Activated CD8-positive, alpha-beta memory T cell treated with anti-CD3 and anti-CD28 coated beads for 48 hours (primary cell): ENCODE measurements at places on chromosomes 1 and 21.

DNA sequence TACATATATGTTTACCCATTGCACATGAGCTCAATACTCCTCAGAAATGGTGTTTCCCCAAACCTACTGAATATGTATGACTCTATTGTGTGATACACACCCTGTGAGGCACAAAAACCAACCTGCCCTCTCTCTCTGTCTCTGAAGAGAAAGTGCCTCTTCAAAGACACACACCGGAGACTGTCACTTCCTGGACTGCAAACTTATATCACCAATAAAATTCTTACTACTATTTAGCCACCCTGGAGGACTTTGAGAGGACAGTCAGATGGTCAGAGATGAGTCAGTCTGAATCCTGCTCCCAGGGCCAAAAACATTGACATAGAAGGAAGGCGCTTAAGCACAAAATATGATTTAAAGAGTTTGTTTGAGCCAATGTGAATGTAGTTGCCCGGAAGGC is 110.4 kb downstream of the PPIAL4G start:
- DNase-seq = no peak

DNA sequence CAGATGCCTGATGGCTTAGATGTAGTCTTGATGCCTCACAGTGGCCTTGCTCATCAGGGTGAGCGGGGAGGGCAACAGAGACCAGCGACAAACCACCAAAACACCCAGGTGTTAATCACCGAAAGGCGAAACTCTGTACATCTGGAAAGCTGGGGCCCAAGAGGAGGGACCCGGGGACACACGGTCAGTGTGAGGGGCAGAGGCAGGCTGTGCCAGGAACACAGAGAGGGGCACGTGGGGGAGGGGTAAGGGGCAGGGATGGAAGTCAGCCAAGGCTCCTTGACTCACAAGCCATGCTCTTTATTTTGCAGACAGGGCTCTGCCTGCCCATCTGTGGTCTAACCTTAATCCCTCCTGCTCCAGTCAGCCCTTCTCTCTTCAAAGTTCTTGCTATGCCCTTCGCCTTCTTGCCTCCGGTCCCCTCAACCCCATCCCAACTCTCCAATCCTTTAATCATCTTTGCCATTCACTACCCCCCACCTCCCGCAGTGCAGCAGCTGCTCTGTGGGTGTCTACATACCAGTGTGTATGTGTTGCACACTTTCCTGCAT is 4.3 kb downstream of the MEF2D start:
- no peak for DNase-seq

DNA sequence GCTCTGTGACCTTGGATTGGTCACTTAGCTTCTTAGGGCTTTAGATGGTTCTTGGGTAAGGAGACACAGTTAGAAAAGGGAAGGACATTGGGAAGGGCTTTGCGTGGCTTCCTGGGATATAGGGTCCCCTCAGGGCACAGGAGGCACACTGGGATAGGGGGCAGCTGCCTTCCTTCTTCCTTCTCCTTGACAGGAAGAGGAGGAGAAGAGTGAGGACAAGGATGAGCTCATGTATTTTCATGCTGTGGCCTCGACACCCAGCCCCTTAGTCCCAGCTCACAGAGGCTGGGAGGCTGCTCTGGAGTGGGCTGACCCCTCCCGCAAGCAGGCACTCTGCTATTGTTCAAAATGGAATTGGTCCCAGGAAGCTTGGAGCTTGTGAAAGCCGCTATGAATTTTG is 45.7 kb upstream of the POU3F1 start:
- DNase-seq = no peak

- DNase-seq = no peak
Observed at GRCh38 chr1:156134716-156135435, 18.5 kb upstream of the SEMA4A start.

GRCh38 chr1:91557039-91557690 is 56.5 kb downstream of the CDC7 start:
- no peak for DNase-seq

DNA sequence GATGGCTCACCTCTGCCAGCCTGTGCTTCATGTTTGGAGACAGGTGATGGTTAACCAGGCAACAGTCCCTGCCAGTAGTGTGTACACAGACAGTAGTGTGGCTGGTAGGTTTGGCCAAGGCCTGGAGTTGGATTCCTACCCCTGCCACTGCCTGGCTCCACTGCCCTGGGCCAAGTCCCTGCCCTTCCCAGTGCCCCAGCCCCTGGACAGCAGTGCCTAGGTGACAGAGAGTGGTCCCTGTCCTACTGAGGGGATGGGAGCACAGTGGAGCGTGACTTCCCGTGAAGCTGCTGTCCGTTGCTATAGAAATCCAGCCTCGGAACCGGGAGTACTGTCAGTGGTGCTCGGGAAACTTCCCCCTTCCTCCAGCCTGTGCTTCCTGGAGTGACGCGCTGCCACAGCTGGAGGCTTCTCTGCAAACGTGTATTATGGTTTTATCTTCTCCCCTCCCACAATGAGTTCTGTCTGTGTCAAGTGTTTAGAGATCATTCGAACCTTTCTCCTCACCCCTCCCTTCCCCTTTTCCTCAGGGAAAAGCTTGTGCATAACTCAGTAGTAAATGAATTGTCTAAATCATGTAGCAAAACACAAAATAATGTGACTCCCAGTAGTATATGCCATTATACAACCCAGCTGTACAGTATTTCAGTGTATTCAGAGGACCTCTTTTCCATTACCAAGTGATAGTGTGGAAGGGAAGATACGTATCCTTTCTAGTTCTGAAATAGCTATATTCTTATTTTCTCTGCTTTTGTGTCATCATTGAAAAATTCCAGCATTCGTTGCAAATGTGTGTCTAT is 73.4 kb downstream of the GALNT2 start:
- DNase-seq = no peak

DNA sequence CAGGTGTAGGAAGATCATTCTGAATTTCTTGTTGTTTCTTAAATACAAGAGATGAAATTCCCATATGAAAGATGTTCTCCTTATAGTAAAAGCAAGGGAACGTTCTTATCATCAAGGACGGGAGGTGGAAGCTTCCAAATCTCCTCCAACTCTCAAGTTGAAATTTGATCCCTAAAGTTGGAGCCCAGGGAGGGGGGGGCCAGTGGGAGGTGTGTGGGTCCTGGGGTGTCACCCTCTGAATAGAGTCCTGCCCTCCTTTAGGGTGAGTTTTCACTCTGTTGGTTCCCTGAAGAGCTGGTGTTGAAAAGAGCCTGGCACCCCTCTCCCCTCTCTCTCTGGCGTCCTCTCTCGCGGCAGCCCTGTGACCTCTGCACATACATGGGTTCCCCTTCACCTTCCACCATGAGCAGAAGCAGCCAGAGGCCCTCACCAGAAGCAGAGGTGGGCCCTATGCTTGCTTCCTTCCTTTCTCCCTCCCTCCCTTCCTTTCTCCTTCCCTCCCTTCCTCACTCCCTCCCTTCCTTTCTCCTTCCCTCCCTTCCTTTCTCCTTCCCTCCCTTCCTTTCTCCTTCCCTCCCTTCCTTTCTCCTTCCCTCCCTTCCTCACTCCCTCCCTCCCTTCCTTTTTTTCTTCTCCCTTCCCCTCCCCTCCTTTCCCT is 10.0 kb upstream of the TRIM17 start:
- no peak for DNase-seq

GRCh38 chr1:30465096-30465495 is 258.3 kb downstream of the MATN1 start:
- DNase-seq = no peak

DNA sequence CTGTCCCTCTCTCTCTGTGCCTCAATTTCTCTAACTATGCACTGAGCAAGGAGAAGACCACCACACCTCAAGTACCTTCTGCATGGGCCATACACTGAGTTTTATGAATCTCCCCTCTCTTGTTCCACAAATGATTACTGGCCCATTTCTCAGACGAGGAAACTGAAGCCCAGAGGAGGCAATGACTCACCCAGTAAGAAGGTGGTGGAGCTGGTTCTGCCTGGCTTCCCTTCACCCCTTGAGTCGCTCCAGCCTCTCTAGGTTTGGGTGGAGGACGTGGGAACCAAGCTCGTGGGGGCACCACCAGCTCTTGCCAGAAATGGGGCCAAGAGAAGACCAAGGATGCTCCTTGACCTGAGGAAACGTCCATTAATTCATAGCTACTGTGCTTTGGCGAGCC is 21.3 kb upstream of the RUNX3 start:
- DNase-seq = no peak

- DNase-seq = no peak
Observed at GRCh38 chr1:233540816-233541215, 73.1 kb upstream of the KCNK1 start.

DNA sequence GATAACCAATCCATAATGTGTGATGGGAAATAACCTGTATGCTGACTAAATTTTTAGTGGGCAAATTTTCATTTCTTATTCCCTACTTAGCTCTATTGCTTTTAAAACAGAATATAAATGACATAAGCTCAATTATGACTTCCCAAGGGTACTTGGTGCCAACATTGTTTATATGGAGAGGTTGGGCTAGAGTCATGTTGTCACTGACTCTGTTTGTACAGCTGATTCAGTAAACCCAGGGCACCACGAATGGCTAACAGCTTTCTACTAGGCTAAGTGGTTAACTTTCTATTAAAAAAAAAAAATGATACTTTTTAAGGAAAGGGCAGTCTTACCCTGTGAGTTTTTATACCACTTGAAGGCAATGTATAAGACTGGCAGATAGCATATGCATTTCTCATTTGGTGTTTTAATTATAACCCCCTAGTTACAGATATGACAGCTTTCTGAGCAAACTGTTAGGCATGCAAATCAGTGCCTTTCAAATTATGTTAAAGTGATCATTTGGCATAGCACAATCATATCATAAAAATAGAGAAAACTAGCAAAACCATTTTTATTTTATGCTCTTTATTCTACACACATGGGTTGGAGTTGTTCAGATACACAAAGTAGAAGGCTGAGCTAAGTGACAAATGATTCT is 147.1 kb downstream of the DNM3 start:
- no peak for DNase-seq

- no peak for DNase-seq
Observed at GRCh38 chr1:25978403-25978802, 19.5 kb downstream of the PAFAH2 start.

DNA sequence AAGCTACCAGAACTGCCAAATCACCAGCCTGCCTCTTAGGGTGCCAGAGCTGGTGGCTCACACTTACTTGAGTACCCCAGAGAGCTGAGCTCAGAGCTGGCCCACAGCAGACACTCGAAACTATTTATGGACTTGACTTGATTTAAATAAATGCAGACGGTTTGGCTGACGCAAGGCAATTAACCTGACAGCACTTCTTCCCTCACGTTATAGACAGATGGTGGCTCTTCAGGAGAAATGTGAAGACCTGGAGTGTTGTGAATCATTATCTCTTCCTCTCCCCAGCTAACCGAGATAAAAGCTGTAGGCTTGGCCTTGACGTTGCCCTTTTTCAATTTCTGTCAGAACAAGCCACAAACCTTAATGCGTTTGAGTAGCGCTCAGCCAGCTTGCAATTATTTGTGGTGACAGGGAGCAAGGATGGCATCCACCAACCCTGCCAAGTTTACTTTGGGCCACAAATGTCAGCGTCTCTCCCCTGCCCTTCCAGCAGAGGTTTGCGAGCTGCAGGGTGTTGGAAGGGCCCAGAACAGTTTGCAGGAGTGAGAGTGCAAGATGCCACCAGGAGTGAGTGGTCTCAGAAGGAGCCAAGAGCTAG is 34.0 kb upstream of the BCAR3 start:
- no peak for DNase-seq

GRCh38 chr1:29626726-29627125 is 390.4 kb downstream of the PTPRU start:
- no peak for DNase-seq

DNA sequence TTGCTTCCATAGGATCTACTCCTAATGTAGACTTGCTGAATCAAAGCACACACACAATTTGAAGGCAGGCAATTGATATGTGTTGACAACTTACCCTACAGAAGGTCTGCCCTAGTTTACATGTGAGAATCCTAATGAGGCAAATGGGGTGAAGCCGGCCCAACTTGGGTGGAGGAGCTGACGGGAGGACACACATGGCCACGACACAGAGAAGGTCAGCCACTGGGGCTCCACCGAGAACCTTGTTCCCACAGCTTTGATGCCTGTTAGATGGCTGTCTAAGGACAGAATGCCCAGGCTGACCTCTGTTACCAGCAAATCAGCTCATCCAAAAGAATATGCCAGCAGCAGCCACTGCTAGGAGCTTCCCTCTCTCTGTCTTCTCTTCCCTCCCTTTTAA is 1.5 kb upstream of the PLA2G2D start:
- DNase-seq = no peak

DNA sequence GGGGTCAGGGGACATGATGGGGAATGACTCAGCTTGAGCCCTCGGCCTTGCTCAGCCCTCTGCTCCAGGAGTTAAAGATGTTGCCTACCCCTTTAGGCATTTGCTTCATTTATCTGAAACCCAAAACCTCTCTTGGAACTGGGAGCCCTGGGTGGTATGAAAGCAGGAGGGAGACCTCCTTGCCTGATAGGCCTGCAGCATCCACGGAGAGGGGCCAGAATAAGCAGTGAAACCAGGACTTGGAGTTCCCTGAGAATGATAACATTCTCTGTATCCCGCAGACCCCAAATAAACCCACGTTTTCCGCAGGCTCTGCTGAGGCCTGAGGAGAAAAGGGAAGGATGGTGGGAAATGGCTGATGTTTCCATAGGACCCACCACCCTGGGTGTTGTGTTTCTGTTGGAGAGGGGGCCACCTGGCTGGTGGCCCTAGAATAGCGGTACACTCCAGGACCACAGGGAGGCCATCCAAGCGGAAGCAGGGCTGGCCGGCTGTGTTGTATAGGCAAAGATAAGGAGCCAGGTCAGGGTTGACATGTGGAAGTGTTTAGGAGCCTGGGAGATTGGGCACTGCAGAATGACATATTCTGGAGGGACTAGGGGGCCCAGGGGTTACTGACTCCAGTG is 77.4 kb downstream of the FOXD2 start:
- DNase-seq = no peak

DNA sequence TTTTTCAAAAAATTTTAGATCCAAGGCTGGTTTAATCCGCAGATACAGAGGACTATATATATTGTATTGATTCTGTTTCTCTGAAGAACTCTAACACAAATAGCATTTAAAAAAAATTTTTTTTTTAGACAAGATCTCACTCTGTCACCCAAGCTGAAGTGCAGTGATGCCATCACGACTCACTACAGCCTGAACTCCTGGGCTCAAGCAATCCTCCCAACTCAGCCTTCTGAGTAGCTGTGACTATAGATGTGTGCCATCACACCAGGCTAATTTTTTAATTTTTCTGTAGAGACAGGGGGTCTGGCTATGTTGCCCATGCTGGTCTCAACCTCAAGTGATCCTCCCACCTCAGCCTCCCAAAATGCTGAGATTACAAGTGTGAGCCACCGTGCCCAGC is 3.0 kb downstream of the ANKRD45 start:
- DNase-seq = no peak
